ENCODE measurements at places on chromosomes 6 and 20.

DNA sequence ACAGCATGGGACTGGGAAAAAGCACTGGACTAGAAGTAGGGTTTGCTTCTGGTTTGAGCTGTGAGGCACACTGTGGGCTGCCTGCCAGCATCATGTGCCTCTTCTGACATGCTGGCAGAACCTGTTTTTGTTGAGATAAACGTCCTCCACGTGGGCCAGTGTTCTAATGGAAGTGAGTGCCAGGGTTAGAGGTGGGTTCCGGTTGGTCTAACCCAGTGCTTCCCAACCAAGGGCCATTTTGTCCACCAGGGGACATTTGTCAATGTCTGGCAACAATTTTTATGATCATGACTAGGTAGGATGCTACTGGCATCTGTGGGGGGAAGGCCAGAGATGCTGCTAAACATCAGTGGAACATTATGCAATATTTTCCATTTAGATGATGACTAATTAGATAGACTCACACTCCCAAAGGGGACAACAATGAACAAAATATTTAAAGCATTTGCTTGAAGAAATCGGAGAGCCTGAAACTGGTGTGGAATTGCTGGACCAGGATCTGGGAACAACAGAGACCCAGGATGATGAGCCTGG lies 7.8 kb upstream of the APMAP start:
- peak; percentile 84 for DNase-seq

GRCh38 chr6:36970892-36971842 lies 14.8 kb downstream of the MTCH1 start:
- DNase-seq: no peak

DNA sequence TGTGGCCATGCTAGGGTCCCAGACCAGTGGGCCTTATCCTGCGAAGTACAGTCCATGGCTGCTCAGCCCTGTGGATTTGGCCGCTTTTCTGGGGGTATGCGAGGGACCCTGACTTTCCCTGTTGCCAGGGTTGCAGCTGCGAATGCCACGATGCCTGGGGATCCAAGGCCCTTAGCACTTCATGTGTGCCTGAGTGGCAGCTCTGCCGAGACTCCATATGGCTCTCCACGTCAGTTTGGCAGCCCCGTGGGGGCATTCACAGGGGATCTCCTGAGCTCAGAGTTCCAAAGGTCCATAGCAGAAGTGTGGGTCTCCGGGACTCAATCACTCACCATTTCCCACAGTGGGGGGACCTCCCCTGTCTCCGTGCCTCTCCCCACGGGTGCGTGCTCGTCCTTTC lies 319.5 kb downstream of the DOK5 start:
- DNase-seq: no peak

- DNase-seq: no peak
These were observed 618.9 kb downstream of the BCKDHB start for GRCh38 chr6:80725156-80725930.

DNA sequence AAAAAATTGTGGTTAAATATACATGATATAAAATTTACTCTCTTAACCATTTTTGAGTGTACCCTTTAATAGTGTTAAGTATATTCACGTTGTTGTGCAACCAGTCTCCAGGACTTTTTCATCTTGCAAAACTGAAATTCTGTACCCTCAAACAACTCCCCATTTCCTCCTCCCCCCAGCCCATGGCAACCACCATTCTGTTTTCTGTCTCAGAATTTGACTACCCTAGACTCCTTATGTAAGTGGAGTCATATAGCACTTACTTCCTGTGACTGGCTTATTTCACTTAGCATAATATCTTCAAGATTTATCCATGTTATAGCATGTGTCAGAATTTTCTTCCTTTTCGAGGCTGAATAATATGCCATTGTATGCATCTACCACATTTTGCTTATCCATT lies 5.1 kb downstream of the VPS16 start:
- no peak for DNase-seq

DNA sequence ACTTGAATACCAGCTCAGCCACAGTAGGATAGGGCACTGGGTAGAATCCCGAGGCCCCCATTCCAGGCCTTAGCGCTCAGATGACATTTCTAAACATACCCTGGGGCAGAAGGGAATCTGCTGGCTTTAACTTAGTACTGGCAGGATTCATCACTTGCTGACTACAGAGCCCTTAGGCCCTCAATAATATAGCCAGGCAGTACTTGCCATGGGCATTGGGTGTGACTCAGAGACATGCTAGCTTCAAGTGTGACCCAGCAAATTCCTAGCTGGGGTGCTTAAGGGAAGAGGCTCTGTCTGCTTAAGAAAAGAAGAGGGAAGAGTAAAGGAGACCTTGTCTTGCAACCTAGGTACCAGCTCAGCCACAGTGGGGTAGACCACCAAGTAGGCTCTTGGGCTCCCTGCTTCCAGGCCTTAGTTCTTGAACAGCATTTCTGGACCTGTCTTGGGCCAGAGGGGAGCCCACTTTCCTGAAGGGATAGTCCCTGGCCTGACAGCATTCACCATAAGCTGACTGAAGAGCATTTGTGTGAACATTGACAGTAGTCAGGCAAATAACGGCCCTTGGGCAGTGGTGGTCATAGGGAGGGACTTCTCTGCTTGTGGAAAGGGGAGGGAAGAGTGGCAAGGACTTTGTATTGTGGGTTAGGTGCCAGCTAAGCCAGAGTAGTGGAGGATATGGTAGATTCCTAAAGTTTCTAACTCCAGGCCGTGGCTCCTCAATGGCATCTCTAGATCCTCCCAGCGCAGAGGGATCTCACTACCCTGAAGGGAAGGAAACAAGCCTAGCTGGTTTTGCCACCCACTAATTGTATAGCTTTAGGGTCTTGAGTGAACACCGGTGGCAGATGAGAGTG lies 48.5 kb upstream of the HACE1 start:
- DNase-seq: no peak

- no peak for DNase-seq
These were observed 294.8 kb downstream of the PTPRK start for GRCh38 chr6:128225612-128226011.

- DNase-seq: no peak
These were observed 78.6 kb downstream of the HIVEP1 start for GRCh38 chr6:12090714-12091113.

DNA sequence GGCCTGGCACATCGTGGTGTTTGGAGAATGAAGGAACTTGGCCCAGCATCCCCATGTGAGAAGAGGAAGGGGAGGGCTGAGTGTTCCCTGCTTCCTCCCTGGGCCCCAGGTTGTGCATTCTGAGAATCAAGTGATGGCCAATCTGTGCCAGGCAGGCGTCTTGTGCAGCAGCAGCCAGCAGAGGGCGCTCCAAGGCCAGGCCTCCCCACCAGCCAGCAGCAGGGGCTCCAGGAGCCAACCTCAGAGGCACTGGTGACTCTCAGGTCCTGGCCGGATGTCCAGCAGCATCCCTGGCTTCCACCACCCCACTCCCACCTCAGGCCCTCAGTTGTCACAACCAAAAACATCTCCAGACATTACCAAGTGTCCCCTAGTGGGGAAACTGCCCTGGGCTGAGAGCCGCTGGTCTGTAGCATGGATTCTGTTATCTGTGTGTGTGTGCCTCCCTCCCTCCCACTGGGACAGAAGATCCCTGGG lies 192.0 kb downstream of the PREX1 start:
- DNase-seq: no peak

GRCh38 chr6:112839525-112839961 lies 492.4 kb downstream of the RFPL4B start:
- DNase-seq: no peak

DNA sequence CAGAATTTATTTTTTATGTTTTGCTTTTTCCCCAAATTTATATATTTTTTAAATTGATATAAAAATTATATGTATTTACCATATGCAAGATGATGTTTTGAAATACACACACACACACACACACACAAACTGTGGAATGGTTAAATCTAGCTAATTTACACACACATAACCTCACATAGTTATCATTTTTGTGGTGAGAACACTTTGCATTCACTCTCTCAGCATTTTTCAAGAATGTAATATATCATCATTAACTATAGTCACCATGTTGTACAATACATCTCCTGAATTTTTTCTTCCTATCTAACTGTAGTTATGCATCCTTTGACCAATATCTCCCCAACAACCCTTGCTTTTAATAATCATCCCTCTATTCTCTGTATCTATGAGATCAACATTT lies 52.2 kb downstream of the GFRAL start:
- no peak for DNase-seq

GRCh38 chr6:139979021-139979725 lies 604.7 kb upstream of the CITED2 start:
- DNase-seq: no peak

- no peak for DNase-seq
These were observed 70.6 kb downstream of the ATXN1 start for GRCh38 chr6:16690608-16691142.

DNA sequence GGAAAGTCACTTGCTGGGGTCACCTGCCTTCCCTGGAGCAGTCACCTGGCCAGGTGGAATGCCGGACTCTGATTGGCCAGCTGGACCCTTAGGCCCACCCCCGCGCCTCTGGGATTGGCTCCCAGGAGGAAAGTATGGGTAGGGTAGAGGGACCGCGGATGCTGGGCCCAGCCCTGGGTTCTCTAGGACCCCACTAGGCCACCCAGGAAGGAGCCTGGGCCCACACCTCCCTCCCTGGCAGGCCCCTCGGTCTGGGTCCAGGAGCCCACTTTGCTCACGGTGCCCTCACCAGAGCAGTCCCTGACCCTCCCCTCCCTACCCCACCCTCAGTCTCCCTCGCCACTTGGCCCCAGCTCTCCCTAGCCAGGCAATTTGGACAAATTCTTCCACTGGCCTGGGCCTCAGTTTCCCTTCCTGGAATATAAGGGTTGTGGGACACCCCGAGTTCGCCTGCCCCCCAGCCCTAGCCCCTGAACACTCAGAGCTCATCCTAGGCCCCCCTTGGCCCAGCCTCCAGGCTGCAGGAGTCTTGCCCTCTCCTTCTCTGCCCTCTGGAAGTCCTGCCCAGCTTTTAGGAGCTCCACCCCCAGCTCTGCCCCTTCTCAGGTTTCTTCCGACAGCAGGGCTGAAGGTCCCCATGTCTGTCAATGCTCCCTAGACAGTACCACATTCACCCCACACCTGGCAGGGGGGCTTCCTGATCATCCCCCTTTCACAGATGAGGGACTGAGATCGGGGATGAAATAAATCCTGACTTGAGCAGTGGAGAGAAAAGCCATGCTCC lies 299.6 kb downstream of the TAF4 start:
- DNase-seq: peak; percentile 75

- DNase-seq: no peak
These were observed 81.3 kb upstream of the SIRPA start for GRCh38 chr20:1813674-1814635.

Data from RWPE2 (cell line).